ELR (cell line): ENCODE measurements at places on chromosomes 4 and X.

DNA sequence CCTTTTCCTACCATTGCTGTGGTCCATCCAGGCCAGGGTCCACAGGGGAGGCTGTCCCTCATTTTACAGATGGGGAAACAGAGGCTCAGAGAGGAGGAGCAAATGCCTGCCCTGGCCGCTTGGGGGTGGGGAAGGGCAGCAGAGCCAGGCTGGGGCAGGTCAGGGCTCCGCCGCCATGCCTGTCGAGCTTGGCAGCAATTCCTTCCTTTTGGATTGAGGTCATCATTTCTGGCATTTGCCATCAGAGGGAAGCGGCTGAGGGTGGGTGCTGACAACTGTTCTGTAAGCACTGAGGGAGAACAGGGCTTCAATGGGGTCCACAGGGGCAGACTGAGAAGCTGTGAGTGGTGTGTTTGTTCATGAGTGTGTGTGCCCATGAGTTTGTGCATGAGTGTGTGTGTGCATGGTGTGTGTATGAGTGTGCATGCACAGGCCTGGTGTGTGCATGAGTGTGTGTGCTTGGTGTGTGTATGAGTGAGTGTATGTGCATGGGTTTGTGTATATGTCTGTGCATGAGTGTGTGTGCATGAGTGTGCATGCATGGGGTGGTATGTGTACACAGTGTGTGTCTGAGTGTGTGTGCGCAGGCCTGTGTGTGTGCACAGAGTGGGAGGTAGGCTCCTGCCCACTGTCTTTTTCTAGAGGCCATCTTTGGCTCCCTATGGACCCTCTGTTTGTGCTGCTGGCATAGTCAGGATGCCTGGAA is 115.2 kb downstream of the SORCS2 start:
- no peak for DNase-seq

GRCh38 chr4:7630568-7631287 is 196.0 kb upstream of the PSAPL1 start:
- DNase-seq, result peak; percentile 93

DNA sequence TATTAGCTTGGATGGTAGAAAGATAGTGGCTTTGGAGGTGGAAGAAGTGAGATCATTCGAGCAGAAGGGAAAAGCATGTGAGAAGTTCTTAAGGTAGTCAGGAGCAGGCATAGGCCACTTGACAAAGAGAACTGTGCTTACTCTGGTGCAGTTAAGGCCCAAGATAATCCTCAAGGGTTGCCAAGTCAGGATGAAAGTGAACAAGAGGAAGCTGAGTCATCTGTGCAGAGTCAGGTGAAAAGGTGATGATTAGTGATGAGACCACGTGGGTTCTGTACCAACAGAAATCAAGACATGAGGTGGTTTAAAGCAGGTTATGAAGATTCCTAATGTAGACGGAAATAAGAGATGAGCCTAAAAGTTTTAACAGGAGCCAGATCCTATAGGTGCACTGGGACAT is 369.8 kb downstream of the DTHD1 start:
- no peak for DNase-seq

GRCh38 chr4:87853108-87853507 is 20.3 kb downstream of the MEPE start:
- DNase-seq, result peak; percentile 61

DNA sequence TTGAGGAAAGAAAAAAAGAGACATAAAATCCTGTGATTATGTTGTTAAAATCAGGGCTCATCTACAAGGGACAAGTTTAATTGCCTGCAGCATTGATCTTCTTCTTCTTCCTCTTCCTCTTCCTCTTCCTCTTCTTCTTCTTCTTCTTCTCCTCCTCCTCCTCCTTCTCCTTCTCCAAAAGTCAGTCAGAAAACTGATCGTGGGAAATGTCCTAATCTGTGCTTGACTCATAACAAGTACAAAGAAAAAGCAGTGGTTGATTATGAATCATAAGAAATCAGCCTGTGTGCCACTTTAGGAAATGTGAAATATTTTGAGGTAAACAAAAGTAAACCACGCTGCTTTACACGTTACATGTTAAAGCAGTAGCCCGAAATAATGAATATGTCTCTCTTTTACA is 2.7 kb upstream of the ATP10D start:
- peak; percentile 89 for DNase-seq

DNA sequence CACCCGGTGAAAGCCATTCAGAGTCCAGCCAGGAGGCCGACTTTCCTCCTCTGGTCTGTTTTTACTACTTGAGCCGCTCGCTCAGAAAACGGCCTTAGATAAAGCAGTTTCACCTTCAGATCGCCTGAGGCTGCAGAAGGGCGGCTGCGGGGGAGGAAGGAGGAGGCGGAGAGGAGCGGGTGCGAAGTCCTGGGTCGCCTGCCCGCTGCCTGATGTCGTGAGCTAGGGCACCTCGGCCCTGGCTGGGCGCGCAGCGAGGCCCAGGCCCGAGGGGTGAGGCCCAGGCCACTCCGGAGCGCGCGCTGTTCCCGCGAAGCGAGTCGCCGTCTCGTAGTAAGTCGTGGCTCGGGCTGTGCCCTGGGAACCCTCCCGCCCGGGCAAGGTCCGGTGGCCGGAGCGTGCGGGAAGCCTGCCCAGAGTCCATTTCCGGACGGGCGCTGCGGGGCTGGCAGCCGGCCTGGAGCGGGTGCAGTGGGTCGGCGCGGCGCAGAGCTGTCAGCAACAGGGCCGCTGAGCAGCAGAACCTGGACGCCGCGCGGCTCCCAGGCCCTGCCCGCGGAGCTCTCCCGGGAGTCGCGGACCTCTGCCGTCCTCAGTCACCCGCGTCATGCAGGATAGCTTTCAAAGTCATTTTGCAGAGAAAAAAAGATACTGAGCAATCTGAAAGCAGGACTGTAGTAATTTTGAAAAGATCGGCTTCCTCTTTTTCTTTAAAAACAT is 18.6 kb downstream of the TRIM2 start:
- peak; percentile 61 for DNase-seq

- no peak for DNase-seq
Measured at GRCh38 chr4:86306816-86307215, 53.0 kb downstream of the MAPK10 start.

DNA sequence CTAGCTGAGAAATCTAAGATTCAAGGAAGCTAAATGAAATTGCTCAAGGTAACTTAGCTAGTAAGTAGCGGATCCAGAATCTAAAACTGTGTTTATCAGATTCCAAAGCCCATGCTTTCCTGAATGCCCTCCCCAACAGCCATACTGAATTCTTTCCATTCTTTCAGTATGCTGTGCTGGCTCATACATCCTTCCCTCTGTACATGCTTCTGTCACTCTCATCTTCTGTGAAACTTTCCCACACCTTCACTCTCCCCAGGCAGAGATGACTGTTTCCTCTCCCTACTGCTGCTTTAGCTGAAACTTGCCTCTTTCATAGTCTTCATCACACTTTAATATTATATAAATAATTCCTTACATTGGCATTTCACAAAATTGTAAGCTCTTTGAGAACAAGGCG is 39.3 kb upstream of the SMARCAD1 start:
- no peak for DNase-seq

DNA sequence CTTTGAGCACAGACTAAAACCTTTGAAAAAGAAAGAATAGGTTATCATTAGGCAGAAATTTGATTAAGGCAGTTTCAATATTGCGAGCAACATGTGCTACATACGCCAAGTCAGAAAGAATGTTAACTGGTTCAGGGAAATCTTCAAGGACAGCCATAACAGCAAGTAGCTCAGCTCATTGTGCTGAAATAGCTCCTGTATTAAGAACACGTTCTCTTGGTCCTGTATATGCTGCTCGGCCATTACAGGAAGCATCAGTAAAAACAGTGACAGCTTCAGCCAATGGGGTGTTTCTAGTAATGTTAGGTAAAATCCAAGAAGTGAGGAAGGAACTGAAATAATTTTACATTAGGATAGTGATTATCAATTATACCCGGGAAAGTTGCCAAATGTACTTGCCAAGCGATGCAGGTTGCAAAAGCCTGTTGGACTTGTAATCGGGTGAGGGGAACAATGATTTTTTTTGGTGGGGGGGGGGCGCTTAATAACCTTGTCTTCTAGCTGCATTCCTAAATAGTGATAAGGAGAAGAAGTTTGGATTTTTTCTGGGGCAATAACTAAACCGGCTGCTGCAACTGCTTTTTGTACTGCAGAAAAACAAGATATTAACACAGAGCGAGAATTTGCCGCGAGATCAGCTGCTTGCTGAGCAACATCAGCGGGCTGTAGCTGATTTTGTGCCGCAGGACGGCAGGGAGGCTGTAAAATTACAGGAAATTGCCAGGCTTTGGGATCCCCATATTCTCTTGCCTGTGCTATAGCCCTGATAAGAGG is 49.4 kb upstream of the RASSF6 start:
- no peak for DNase-seq

- DNase-seq, result peak; percentile 61
Measured at GRCh38 chr4:140049024-140049848, 104.7 kb downstream of the MAML3 start.

- no peak for DNase-seq
Measured at GRCh38 chr4:11489453-11490083, 60.9 kb upstream of the HS3ST1 start.

DNA sequence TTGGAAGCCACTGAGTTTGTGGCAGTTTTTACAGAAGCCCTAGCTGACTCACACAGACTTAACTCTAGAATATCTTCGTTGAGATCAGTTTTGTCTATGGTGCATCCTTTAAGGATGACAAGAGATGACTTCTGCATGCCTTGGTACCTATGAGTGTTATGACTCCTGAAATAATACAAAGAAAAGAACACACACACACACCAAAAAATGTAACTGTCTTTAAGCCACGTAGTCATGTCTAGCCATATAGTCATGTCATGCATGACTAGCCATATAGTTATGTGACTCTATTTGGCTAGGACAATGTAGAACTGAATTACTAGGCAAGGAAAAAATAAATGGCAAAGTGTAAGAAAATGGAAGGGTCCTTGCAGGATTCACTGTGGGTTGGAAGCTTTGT is 447.8 kb downstream of the NLGN4X start:
- no peak for DNase-seq

DNA sequence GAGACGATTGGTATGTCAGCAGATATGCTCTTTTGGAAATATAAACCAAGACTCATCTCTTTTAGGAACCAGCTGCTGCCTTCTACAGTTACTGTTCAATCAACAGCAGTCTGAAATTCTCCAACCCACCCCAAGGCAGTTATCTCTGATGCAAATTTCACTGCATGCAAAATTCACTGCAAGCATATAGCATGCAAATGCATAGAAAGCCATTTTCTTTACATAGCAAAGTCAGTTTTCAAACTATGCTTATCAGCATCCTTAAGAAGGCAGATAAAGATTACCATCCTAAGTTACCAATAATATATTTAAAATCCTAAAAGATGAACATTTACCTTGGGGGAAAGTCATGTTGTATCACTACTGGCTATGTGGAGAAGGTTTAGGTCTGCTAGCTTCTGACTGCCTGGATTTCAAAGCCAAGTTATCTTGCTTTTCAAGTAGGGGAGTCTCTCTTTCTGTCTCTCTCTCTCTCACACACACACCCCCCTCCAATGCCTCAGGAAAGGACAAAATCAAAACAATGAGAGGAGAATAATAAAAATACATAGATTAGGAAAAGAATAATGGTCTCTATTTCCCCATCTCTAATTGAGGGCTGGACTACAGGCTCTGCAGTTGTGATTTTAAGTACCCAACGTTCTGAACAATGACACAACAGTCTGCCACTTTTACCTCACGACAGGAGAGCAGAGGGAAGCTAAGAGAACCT is 1.5 kb downstream of the NMU start:
- no peak for DNase-seq

GRCh38 chr4:17786567-17786966 is 5.1 kb upstream of the FAM184B start:
- no peak for DNase-seq

GRCh38 chrX:19747652-19748610 is 139.5 kb downstream of the SH3KBP1 start:
- no peak for DNase-seq

DNA sequence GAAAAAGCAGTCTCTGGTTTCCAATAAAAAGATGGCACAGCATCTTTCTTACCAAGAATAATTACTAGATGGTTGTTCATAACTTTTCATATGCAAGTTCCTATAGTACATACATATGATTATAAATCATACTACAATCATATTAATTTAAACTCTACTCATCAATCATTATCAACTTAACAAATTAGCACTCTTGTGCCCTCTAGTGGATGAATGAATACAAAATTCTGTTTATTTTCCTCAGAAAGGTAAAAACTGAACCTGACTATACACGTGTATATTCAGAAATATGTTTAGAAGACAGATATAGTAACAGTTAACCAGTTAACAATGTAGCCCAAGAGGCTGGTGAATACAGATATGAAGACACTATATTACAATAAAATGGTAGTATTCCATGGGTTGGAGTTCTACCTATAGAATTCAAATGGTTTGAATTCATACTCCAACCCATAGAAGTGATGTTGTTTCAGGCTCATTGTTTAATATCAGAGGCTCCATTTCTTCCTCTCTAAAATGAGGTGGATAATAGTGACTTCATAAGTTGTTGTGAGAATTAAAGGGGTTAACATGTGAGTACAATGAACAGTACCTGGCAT is 100.0 kb downstream of the ADAMTS3 start:
- DNase-seq, result peak; percentile 54

DNA sequence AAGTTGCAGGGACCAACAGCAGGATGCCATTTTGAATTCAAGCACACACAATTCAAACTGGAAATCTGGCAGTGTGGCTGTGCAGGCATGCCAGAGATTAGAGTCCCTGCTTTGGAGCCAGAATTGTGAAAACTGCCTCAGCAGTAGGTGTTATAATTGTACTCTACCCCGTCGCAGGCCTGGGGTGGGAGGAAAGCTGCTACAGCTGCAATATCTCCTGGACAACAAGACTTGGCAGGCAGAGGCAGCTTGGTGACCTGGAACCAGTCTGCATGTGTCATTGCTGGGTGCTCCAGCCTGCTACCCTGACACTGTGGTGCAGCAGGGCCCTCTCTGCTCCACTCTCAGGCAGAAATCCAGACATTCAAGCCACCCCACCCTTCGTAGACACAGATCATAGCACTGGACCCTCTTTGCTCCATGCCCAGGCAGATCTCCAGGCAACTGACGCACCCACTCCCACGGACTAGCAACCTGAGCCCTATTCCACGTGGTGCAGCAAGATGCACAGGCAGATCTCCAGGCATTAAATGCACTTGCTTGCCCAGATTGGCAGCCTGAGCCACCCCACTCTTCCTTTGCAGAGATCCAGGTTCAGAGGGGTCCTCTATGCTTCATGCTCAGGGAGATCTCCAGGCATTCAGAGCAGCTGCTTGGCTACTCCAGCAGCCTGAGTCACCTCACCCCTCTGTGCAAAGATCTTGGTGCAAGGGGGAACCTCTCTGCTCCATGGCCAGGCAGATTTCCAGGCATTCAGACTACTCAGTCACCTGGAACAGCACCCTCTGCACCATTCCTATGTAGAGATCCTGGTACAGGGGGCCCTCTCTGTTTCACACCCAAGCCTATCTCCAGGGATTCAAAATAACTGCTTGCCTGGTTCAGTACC is 140.5 kb downstream of the LRBA start:
- DNase-seq, result no peak

- peak; percentile 34 for DNase-seq
Measured at GRCh38 chr4:66558651-66559050, 888.4 kb upstream of the EPHA5 start.
